ENCODE measurements at places on chromosomes 6 and 20.

DNA sequence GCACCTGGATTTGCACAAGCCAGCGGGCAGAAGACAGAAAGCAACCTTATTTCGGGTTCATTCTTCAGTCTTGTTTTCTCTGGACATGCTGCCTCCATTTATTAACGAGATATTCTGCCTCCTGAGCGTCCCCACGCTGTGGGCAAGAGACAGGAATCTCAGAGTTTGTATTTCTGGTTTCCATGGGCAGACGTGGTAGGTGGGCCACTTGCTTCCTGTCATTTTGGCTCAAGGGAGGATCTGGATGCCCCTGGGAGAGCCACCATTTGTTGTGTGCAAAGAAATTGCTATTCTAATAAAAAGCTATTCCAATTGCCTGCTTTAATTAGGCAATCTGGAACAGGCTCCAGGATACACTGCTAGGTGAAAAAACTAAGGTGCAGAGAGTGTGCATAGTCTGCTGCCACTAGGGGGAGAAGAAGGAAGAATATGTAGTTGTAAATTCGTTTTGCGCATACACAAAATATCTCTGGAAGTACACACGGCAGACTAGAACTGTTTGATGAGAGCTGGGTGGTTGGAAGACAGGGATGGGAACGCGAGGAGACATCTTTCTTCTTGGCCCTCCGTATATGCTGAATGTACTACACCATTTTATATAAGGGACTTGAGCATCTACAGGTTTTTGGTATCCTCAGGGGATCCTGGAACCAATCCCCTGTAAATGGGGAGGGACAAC is 30.1 kb upstream of the SLC16A10 start:
- no peak for DNase-seq

GRCh38 chr20:32965581-32966373 is 38.5 kb downstream of the SUN5 start:
- DNase-seq: no peak

DNA sequence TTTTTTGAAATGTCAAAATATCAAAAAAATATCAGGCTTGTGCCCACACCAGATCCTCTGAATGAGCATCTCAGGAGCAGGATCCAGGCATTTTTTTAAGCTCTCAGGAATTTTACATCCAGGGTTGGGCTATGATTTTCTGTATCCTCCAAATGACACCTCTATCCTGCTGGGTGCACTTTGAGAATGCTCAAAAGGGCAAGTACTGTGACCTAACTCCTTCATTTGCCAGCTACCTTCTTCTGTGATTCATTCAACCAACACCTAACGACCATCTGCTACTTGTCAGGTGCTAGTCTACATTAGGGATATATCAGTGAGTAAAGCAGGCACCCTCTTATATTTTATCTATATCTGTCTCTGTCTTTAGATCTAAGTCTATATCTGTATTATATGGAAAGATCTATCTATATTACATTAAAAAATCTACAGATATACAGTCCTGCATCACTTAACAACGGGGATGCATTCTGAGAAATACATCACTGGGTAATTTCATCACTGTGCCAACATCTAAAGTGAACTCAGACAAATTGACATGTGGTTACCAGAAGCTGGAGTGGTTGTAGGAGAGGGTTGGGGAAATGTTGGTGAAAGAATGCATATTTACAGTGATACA is 131.6 kb downstream of the KIF16B start:
- no peak for DNase-seq

DNA sequence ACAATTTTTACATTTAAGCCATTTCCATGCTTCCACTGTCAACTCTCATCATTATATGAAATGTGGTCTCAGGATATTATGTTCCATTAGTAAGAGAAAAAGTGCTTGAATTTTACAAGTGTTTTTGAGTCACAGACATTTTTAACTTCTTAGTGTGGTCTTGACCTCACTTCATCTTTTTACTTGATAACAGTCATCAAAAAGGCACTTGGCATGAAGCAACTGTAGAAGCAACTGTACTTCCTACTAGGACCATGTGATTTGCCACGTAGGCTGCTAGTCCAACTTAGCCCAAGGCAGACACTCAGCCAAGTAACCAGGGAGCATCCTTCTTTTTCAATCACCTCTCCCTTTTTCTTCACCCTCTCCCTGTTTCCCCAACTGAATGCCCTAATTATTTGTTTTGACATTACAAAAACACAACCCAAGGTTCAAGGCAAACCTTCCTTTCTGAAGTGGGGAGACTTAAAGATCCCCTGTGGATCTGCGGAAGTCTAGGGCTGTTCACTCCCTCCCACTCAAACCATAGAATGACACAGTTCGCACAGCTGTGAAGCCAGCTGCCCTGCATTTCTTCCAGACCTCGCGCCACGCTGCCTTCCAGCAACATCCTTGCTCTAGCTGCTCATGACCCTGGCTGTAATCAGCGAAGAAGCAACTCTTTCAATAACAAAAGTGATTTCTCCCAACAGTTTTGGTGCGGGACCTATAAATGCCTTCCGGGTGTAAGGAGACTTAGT is 45.0 kb downstream of the PHACTR1 start:
- no peak for DNase-seq

- DNase-seq: no peak
Measured at GRCh38 chr6:163583558-163583957, 169.0 kb downstream of the QKI start.

DNA sequence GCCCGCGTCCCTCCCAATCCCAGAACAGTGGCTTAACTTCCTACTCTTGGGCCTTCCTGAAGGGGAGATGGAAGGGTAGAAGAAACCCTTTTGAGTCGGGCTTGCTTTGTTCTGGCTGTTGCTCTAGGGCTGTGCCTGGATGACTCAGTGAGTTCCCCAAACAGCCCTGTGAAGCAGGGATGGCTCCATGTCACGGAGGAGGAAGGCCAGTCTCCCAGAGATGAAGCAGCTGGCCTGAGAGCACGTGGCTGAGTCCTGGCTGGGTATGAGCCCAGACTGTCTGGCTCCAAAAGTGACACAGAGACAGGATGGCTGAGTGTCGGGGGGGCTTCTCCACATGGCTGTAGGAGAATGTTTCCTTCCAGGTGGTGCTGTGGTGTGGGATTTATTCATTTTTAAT is 4.6 kb downstream of the SYTL3 start:
- DNase-seq: no peak

- DNase-seq: no peak
Measured at GRCh38 chr20:20931632-20932031, 174.5 kb downstream of the LINC00237 start.

DNA sequence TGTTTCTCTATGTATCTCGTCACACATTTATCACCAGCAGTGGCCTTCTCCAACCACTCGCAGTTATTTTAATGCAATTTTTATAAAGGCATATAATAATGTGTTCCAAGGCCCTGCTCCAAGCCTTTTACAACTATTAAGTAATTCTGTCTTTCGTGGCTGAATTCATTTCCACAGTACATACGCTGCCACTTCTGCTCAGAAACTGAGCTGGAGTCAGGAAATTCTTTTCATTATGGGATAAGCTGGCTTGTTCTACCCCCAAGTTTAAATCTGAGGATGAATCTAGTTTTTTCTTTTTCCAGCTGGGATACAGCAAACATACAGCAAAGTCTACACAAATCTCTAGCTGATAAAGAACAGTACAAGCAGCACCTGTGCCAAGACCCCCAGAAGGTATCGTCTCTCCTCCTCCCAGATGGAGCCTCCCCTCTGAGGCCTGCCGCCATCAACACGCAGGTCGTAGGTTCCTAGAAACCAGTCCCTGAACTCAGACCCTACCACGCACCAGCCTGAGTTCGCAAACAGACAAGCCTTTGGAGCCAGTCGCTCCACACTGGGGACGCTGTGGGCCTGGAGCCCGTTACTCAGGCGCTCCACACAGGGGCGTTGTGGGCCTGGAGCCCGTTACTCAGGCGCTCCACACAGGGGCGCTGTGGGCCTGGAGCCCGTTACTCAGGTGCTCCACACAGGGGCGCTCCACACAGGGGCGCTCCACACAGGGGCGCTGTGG is 263.5 kb downstream of the THBS2 start:
- no peak for DNase-seq

- no peak for DNase-seq
Measured at GRCh38 chr6:149729824-149730223, 11.9 kb upstream of the LATS1 start.

GRCh38 chr20:23020230-23021018 is 14.7 kb upstream of the SSTR4 start:
- DNase-seq: no peak

- DNase-seq: no peak
Measured at GRCh38 chr20:2900845-2901592, 27.7 kb downstream of the PTPRA start.

- DNase-seq: no peak
Measured at GRCh38 chr6:16187176-16187575, 51.2 kb upstream of the GMPR start.

GRCh38 chr20:44138867-44139266 is 48.1 kb downstream of the JPH2 start:
- DNase-seq: no peak

DNA sequence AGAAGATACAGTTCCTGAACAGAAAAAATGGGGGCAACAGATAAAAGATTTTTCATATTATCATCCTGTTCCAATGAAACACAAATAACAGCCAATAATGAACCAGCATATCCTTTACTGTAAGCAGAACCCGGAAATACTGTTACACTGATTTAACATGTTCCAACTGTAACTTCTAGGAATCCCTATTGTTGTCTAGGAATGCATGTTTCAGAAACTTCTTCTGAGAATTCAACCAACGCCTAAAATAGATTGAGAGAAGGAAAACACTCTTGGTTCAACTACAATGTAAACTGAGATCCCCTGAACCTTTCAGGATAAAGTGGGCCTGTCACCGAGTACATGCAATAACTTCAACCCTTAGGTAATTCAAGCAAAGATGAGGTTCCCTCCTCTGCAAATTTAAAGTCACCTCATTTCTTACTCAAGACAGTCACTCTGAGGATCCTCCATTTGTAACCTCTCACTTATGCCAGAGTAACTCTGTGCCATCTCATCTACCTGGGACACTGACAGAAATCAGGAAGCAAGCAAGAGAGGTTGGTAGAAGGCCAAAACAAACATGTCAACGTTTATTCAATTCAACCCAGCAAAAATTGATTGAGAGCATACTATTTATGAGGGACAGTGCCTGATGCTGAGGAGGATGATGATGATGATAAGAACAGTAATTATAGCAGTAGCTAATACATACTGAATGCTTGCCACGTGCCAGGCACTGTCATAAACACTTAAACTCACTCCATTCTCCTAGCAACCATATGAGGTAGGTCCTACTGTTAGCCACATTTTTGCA is 14.1 kb downstream of the UBE3D start:
- no peak for DNase-seq

DNA sequence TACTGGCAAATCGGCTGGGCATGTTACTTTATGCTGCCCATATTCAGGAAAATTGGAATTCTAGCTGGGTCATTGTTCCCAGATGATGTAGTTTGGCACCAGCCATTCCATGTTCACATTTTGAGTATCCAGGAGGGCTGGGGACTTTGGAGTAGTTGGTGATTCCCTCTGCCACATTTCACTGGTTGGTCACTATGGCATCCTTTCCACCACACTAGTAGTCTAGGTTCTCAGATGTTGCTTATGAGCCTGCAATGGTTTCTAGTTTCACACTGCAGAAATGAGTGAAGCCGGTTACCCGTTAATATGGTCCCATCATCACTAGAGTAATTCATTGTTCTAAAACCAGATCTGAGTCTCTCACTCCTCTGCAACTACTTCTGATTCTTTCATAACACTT is 4.6 kb downstream of the PTPN1 start:
- no peak for DNase-seq

DNA sequence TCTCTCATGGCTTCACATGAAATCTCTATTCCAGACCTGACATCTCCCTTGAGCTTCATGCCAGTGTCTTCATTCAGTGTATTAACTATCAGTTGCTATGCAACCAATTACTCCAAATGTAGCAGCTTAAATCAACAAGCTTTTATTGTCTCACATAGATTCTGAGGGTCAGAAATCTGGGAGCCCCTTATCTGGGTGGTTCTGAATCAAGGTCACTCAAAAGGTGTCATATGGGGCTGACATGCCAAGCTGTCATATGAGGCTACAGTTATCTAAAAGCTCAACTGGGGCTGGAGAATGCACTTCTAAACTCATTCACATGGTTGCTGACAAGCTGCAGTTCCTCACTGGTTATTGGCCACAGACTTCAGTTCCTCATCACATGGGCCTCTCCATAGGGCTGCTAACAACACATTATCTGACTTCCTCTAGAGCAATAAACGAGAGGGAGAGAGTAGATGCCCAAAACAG is 7.3 kb upstream of the CGA start:
- no peak for DNase-seq

DNA sequence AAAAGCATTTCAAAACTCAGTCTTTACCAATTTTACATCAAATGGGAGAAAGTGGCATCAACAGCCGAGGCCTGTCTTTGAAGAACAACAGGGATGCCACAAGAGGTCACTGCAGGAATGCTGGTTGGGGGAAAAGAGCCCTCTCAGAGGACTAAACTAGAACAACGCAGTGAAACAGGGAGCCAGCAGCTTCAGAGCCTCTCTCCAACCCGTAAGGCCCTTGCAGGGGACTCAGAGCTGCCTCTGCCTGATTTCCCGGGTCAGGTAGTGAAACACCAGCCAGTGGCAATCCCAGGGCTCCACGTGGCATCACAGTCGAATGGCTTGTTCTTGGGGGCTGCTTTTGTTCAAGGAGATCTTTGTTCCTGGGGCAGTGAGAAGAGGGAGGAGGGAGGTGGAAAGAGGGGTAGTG is 55.0 kb upstream of the KCNK16 start:
- no peak for DNase-seq

DNA sequence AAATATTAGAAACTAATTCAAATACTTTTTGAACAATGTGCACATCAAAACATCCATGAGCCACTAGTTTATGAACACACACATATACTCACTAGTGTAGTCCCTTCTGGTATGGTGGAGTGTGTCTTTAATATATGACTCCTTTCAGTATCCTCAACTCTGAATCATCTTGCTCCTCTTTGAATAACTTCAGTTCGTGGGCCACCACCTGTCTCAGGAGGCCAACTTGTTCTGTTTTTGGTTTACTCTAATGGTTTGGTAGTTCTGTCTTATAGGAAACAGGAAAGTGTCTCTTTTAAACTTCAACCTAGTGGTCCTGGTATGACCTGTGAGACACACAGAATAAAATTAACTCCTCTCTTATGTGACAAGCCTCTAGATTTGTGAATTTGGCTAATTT is 55.6 kb downstream of the ZNF292 start:
- no peak for DNase-seq

DNA sequence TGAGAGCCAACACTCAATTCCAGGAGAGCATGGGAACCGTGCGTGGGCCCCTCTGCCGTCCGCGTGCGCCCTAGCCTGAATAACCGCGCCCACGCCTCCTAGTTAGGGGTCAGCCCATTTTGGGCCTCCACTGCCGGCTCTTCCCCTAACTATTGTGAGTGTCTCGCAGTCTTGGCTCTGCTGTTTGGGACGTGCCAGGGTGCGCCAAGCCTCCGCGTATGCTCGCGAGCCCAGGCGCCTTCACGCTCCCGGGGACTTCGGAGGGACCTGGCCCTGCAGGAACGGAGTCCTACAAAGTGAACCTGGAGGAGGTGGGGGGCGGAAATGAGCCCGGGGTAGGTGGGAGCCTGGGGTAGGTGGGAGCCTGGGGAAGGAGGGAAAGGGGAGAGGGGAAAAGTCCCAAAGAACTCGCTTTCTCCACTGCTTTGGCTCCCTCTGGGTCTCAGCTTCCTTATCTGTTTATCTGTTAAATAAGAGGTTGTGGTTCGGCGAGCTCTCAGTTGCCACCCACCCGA is 873 bp upstream of the GCM2 start:
- DNase-seq: no peak

GRCh38 chr6:143183666-143184065 is 123.0 kb downstream of the AIG1 start:
- no peak for DNase-seq

- DNase-seq: no peak
Measured at GRCh38 chr6:164014346-164015087, 600.0 kb downstream of the QKI start.

- DNase-seq: no peak
Measured at GRCh38 chr20:25399037-25399430, 8.4 kb upstream of the ABHD12 start.
